Upper lobe of right lung (tissue), 1 donor: ENCODE measurements at places on chromosomes 6 and 20.

DNA sequence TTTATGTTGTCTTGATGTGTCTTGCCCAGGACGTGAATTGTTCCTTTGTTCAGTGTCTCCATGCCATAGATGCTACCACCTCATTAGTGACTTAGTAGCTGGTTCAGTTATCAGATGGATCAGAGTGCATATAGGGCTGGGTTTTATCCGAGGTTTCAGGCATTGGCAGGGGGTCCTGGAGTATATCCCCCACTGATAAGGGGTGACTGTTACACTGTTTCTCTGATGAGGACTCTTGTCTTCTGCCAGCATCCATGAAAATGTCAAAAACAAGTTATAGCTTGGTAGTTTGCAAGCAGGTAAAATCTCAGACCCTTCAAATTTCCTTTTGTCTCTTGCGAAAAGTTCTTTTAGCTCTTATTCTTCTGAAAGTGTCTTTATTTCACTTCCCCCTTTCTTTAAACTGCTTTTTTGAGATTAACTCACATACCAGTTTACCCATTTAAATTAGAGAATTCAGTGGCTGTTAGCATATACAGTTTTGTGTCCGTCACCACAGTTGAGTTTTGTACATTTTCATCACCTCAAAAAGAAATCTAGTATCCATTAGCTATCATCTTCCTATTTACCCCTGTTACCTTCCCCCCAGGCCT, 109.2 kb downstream of the CDYL start:
- no peaks in the 10 kb centered on the region for H3K27me3 ChIP-seq
- H3K27ac ChIP-seq, result no peak overlapping the region
- no peak overlapping the region for H3K4me3 ChIP-seq
- H3K4me1 ChIP-seq, result no peaks in the 10 kb centered on the region

DNA sequence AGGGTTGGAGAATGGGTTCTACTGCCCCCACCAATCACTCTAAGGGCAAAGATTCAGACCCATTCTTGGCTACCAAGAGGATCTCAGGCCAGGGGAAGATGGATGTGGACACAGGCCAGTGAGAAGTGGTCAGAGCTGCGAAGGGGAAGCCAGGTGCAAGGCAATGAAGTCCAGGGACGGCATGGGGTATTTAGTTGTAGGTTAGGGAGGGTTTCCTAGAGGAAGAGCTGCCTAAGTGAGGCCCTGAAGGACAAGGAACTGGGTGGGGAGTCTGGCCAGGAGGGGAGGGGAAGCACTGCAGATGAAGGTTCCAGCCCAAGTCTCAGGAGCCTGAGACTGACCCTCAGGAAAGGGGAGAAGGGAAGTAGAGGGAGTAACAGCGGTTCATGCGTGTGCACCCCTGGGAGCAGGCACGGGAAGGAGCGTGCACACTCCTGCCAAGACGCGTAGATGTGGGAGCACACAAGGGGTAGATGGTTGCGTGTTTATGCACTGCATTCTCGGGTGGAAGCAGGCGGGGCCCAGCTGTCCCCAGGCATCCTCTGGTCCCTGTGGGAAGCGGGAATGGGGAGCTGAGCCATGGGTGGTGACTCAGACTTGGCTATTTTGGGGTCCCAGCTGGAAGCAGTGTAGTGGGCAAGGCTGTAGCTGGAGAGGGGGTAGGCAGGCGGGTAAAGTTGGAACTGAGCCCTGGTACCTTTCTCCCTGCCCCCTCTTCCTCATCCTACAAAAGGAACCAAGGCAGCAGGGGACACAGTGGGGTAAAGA, 3.3 kb downstream of the ACTL10 start:
- H3K36me3 ChIP-seq, result peaks cover 16% of the 10 kb centered on the region
- no peak for DNase-seq
- no peak overlapping the region for H3K4me3 ChIP-seq
- H3K27ac ChIP-seq, result no peak overlapping the region
- no peaks in the 10 kb centered on the region for H3K27me3 ChIP-seq

- no peak overlapping the region for H3K4me3 ChIP-seq
- no peak for DNase-seq
- no peaks in the 10 kb centered on the region for H3K36me3 ChIP-seq
Measured at GRCh38 chr20:50915424-50915823, 15.8 kb downstream of the ADNP start.

GRCh38 chr6:51655517-51655916, 431.9 kb downstream of the PKHD1 start:
- no peaks in the 10 kb centered on the region for H3K36me3 ChIP-seq
- no peak for DNase-seq
- H3K27ac ChIP-seq, result no peak overlapping the region
- H3K4me1 ChIP-seq, result no peaks in the 10 kb centered on the region
- H3K27me3 ChIP-seq, result no peaks in the 10 kb centered on the region
